Body of pancreas (tissue), 4 donors: ENCODE measurements at places on chromosomes 12 and 14.

DNA sequence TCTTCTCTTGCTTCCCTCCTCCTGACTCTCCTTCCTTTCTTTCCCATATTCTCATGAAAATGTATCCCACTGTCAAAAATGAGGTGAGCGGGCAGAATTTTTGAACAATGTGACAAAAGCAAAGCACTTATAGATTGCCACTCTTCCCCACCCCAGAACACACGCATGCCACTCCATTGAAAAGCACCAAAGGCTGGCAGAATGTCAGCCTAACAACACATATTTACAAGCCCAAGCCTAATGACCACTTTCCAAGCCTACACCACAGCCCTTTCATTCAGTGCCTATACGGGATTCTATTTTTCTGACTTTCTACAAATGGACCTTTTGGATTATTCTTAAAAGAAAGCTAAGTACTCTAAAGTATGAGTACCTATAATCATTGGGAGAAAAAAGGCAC, 62.9 kb upstream of the METAP2 start:
- no peak for DNase-seq

GRCh38 chr12:752695-753610, 574 bp downstream of the WNK1 start:
- DNase-seq: peak; percentile 67

GRCh38 chr12:96236221-96236822, 42.1 kb downstream of the ELK3 start:
- no peak for DNase-seq

- DNase-seq: no peak
These were observed 243.5 kb upstream of the DAAM1 start for GRCh38 chr14:58944968-58945356.

GRCh38 chr14:103889313-103890051, 38.8 kb upstream of the TDRD9 start:
- DNase-seq: peak; percentile 45

GRCh38 chr12:90281154-90281868, 572.7 kb upstream of the ATP2B1 start:
- no peak for DNase-seq

DNA sequence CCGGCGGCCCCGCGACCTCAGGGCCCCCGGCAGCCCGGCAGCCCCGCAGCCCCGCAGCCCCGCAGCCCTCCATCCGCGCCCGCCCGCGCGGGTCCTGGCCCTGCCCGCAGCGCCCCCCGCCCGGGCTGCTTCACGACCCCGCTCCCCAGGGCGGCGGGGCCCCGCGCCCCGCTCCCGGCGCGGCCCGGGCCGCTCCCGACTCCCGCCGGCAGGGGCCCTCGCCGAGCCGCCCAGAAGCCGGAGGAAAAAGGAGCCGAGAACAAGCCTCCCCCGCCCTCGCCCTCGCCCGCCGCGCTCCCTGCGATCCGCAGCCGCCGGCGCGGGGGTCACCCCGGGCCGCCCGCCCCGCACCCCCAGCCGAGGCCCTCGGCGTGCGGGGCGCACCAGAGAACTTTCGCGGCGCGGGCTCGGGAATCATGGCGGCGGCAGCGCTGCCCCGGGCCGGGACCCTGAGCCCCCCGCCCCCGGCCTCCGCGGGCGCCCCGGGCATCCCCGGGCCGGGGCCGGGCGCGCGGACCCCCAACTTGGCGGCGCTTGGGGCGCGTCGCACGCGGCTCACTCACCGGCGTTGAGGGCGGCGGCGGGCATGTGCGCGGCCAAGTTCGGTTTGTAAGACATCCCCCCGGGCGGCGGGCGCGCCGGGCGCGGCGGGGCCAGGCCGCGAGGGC, 521 bp downstream of the CDK2AP1 start:
- DNase-seq: peak; percentile 75

DNA sequence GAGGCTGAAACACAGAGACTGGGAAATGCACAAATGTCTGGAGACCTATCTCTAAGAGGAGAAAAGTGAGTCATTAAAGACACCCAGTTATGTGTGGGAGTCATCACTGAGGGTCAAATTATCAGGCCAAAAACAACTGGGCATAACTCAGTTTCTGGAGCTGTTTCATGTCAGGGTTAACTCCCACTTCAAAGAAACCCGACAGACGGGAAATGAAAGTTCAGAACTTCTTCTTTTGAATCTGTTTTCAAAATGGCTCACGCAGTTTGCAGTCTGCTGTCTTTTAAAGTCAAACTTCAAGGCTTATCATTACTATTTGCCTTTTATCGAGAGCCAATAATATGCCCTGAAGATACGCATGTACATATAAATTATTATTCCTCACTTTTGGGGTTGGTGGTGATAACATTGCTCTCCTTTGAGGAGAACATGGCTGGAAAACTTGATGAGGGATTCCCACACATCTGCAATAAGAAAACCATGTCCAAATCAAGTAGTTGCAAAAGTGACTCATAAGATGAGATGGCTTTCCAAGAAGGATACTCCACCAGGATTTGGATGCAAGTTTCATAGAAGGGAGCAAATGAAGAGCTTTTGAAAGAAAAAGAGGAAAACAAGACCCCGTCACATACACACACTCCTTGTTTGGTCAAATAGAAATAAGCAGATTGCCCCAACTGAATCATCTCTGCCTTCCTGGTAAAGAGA, 341.4 kb downstream of the ADAMTS20 start:
- no peak for DNase-seq

DNA sequence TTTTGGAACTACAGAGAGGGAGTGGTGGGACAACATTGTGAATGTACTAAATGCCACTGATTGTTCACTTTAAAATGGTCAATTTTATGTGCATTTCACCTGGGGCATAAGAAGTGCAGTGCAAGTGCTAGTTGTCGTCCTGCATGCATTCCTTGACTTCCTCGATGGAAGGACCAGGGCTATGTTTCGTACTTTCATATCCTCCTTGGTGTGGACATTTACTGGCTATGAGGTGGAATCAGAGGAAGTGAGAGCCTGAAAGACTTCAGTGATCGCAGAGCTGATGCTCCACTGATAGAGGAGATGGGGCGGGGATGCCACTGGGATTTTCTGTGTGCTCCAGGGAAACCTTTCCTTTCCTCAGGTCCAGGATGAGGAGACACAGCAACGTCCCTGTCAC, 54.1 kb upstream of the DDX11 start:
- no peak for DNase-seq

DNA sequence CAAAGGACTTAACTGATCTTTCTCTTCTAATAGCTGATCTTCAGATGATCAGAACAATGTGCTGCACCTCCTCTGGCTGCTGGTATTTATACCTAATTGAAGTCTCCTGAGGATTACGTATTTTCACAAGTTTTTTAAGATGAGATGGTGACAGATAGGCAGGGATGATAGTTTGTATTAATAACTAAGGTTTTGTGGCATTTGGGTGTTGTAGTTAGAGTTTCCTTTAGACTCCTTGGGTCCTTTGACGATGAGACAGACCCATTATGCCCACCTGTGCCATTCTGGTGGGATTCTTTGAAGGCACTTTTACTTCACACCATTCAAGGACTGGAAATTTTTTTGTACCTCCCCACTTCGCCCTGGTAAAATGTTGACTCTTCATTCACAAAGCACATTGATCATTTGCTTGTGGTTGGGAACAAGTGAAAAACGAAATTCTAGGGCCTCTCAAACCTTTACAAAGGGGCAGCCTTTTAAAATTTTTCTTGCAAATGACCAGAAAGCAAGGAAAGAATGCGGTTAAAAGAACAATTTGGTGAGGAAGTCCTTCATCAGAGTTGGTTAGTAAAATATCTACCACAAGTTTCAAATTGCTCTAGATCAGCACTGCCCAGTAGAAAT, at the start of gene IFNG:
TSS of gene IFNG (minus strand) at position 60 of the 624 bp plus-strand sequence. CDS start 125 bp downstream, outside the sequence.
- no peak for DNase-seq

DNA sequence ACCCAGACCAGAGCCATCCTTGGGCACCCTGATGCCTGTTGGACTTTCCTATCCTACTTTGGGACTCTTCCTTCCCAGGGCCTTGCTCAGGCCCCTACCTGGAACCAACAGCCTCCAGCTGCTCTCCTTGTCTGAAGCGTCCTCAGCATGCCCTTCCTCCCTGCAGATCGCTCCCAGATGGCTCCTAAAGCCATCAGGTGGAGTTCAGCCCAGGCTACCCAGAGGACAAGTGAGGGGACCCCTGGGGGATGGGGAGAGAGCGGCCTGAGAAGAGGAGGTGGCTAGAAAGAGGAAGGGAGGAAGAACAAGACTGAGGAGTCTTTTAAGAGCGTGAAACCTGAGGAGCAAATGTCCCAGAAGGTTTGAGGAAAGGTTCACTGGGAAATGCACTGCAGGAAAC, 236.6 kb downstream of the ZFP36L1 start:
- no peak for DNase-seq

DNA sequence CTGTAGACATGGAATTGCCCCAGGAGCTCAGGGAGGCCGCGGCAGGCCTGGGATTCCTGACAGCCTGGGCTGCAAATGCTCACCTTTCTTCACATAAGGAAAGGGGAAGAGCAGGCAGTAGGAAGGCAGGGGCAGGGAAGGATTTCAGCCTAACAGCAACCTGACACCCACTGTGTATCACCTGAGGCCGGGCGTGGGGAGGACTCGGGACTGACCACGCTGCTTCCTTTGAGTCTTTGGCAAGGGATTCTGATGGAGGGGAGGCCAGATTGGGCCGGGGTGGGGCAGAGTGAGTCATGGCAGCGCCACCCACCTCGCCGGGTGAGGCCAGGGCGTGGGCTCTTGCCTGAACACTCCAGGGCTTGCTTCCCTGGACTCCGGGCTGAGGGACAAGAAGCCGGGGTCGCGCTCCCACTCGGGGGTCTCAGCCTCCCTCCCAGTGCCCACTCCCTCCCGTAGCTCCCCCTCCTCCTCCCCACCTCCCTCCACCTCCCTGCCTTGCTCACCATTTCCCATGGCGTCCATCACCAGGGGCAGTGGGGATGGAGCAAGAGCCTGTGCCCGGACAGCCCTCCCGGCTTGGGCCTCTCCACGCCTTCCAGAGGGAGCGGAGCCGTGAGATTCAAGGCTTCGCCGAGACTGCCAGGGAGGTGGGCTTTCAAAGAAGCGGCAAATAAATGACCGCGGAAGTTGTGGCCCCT, 247.9 kb upstream of the RTL1 start:
- no peak for DNase-seq

DNA sequence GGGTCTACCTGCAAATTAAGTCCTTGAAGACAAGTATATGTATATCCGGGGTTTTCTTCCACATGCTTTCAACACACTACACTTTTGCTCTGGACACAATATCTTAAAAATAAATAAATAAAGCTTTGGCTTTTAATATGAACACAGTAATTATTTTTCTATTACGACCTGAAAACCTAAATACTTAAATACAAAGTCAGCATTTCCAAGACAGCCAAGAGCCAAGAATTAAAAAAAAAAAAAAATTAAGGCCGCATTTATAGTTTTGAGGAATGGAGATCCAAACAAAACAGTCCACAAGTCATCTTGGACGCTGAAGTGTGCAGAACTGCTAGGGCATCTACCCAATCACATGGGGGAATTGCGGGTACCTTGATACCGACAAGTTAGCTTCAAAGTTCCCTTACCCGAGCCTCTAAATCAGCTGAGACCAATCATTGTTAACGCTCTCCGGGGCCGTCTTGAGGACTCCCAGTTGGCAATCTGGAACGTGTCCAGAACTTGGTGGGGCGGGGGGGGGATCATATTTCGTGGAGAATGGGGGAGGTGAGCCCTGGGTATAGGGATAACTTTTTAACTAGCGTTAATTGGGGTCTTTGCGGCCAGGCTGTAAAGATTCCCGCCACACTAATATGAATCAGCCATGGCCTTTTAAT, 731 bp upstream of the PCNX4 start:
- DNase-seq: peak; percentile 64

DNA sequence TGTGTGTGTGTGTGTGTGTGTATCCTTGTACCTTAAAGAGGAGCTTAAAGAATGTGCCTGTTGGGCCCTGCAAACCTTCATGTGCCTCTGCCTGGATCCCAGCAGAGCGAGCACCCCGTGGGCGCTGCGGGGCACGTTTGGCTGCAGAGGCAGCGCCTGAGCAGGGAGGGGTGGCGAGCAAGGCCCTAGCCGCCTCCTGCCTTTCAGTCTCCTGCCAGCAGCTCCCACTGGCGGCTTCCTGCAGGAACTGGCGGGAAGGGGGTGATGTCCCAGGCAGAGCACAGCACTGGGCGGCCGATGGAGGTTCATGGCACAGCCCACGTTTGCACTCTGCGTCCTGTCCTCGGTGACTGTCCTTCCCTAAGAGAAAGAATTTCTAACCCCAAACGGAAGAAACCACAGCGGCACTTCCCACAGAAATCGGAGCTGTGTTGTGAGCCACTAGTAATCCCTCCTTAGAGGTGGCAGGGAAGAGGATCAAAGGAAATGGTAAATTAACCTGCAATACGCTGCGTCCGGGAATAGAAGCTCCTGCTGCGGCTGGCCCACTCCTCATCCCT, 19.8 kb downstream of the ZBTB42 start:
- DNase-seq: peak; percentile 41

DNA sequence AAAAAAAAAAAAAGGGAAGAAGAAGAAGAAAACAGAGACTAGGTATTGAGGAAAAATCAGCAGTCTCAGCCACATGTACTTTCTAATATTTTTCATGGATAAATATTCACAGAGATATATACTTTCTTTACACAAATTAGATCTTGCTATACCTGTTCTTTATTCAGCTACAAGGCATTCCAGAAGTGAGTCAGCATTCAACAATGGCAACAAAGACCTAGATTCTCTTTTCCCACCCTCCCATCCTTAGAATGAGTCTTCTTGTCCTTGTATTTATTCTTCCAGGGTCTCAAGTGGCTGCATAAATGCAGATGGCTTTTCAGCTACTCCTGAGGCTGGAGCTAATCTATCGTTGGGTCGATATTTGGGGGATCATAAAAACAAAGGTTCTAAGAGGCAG, 93.0 kb downstream of the NT5DC3 start:
- no peak for DNase-seq

- DNase-seq: no peak
These were observed 11.0 kb upstream of the OAS2 start for GRCh38 chr12:112967306-112967705.

GRCh38 chr12:49338830-49339463, 2.0 kb upstream of the C1QL4 start:
- DNase-seq: no peak

DNA sequence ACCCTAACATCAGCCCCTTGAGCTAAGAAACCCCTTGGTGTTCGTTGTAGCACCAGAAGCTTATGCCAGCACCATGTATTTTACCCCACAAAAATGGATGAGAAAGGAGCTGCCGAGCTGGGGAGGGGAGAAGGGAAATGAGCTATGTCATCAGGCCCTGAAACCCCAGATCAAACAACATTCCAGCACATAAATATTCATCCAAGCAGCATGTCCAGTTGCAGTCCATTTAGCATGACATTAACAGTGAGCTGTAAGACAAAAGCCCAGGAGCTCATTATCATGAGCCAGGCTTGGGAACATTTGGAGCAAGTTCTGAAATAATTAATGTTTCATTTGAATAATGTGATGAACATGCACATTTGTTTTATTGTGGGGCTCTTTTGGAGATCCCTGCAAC, 630.1 kb upstream of the TMEM132C start:
- DNase-seq: no peak

DNA sequence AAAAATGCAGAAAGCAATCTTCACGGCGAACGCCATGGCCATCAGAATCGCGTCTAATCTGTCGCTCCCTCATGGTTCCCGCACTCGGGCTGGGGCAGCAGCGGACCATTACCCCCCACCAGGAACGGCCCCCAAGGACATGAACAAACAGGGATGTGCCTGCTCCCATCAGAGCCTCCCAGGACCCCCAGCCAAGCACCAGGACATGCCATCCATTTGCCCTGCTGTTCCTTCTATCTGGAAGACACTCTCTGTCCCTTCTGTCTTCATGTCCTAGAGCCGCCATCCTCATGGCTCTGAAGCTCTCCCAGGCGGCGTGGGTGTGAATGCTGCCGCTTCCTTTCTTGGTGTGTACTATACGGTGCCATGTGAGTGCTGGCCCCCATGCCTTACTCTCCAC, 371.8 kb downstream of the BCL11B start:
- DNase-seq: no peak

GRCh38 chr12:92914170-92914569, 14.9 kb downstream of the EEA1 start:
- DNase-seq: no peak
